Stimulated activated CD4-positive, alpha-beta T cell treated with anti-CD3 and anti-CD28 coated beads, Interleukin-12 subunit alpha, Interleukin-12 subunit beta, amount 100 ng/mL, for 24 hours (primary cell): ENCODE measurements at places on chromosomes 7 and 10.

GRCh38 chr7:103888603-103889153 lies 100.8 kb downstream of the RELN start:
- no peak for DNase-seq

- DNase-seq = no peak
Measured at GRCh38 chr7:78090616-78091015, 292.0 kb downstream of the PHTF2 start.

- DNase-seq = no peak
Measured at GRCh38 chr7:130037703-130038102, 13.5 kb downstream of the ZC3HC1 start.

GRCh38 chr10:34348917-34349485 lies 466.1 kb downstream of the PARD3 start:
- no peak for DNase-seq

DNA sequence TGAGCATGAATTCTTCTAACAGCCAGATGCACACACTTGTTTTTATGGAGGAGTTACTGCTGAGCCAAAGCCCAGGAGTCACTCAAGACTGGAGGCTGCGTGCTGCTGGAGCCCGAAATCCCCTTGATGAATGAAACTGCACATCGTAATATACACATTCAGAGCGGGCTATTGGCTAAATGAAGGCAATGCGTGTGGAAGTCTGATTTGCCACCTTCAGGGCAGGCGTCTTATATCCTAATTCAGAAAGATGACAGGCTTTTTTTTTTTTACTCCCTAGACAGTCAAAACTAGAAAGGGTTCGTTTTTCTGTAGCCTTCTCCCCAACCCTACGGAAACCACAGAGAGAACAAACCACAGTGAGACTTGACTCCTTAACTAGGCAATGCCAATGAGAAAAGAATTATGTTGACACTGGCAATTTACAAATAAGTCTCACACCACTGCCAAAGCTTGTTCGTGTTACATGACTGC lies 227.2 kb upstream of the KLF14 start:
- DNase-seq = peak; percentile 65
